Astrocyte of the spinal cord (primary cell): ENCODE measurements at places on chromosomes 12 and 14.
A peak's percentile ranks its signal among the peaks of the same experiment; 100 is the strongest.

- DNase-seq = no peak
Measured at GRCh38 chr14:65866448-65866847, 453.9 kb downstream of the FUT8 start.

DNA sequence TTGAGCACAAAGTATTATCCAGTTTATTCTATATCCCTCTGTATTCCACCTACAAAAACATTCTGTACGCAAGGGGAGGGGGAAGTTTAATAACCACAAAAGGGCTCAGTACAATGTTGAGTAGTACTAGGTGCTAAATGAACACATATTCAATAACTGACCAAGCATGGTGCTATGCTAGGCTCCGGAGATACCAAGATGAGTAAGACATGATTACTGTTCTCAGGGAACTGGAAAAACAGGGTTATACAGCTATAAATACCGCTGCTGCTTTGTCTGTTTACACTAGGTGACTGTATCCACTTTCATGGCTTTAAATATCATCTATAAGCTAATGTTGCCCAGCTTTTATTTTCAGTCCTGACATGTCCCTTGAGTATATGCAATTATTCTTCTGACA lies 135.8 kb downstream of the INSM2 start:
- peak; percentile 59 for DNase-seq

GRCh38 chr12:74985293-74985985 lies 224.2 kb downstream of the KCNC2 start:
- no peak for DNase-seq

DNA sequence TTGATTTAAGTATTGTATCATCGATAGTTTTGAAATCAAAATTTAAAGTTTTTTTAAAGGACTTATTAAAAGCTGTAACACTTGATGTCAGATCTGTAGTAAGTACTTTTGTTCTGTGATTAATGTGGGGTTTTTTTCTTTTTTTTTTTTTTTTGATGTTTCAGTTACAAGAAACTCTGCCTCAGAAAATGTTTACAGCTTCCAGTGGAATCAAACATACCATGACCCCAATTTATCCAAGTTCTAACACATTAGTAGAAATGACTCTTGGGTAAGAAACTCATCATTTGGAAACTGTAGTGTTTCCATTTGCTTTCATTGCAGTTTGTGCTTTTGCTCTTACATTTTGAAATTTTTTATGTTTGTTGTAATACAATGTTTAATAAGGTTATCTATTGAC lies 45.6 kb downstream of the TBK1 start:
- no peak for DNase-seq

DNA sequence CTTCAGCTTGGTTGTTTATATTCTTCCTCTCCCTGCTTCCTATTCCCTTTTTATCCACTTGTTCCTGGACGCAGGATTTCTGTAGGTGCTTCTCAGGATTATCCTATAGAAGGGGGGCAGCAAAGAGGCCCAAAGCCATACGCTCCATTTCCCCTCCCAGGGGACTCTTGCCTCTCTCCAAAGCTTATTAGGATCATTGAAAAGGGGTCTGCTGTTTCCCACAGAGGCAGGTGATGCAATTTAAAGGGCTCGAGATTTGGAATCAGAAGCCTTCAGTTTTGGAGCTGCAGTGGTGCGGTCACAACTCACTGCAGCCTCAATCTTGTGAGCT lies 31.5 kb upstream of the SYNDIG1L start:
- DNase-seq = no peak

DNA sequence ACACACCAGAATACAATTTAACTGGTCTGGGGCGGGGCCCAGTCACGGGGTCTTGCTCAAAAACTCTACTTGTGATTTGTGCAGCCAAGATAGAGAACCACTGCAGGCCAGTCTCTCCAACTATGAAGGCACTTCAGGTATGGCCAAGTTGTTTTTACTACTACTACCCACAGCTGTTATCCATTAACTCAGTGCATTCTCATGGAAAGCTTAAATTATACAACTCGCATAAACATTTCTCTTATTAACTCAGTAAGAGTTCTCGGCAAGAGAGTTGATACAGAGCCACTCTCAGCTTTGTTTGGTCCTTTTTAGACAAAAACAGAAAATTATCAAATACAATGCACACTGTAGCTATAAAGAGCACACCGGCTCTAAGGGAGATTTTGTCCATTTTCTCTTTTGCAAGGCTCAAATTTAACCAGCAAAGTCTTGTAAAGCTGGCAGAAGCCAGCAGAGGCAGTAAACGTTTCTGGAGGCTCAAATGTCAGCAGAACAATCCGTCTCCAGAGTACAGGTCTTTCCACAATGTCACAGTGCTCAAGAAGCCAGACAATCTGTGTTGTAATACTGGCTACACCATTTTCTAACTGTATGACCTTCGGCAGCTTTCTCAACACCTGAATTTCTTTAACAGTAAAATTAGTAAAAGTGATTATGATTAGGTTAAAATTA lies 85.9 kb downstream of the PTGER2 start:
- DNase-seq = peak; percentile 54

DNA sequence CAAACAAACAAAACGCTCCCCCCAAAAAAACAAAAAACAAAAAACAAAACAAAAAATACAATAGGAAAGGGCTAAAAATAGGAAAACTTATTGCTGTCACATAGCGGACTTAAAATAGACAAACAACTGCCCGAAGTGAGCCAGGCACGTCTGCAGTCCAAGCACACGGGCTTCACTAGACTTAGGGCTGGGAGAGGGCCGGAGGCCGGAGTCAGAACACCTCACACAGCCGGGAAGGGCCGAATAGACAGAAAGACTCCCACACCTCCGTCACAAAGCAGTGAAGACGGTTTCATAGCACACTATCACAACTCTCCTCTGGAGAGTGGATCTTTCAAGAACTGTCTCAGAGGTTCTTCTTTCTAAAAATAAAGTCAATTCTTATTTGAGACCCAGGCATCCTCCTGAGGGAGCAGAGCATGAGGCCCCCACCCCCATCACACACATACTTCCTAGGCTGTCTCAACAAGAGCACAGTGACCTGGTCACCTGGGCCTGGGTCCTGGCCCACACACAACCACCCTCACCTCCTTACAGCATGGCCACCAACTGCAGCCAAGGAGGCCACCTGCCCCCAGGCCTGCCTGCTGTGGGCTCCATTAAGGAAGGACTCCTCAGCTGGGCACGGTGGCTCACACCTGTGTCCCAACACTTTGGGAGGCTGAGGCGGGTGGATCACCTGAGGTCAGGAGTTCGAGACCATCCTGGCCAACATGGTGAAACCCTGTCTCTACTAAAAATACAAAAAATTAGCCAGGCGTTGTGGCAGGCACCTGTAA lies 6.7 kb downstream of the BAG5 start:
- DNase-seq = no peak

DNA sequence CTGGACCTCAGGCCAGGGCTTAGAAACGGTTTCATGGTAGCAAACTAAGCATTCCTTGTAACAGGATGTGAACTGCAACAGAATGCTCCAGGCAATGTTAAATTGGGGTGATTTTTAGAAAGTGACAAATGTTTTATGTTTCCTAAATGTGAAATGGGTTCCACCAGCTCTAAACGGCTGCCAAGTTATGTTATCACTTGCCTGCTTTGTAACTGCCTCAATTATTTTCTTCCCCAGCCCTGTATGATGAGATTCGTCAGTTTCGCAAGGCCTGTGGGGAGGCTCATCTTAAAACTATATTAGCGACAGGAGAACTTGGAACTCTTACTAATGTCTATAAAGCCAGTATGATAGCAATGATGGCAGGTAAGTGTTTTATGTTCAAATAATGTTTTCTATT lies 70.9 kb downstream of the DERA start:
- DNase-seq = no peak

DNA sequence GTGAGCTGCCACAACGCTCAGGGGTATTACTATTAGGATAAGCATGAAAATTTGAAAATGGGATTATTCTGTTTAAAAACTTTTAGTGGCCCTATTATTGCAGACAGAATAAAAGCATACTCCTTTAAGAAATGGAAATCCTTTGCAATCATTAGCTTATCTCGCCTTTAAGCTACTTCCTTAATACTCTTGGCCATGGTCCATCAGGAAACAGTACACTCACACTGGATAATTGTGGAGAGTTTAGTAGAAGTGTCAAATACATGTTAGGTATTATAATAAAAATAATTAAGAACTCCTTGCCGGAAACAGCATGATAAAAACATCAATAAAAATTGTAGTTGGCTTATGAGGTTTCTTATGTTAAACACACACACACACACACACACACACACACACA lies 100.4 kb upstream of the PPFIA2 start:
- DNase-seq = no peak

DNA sequence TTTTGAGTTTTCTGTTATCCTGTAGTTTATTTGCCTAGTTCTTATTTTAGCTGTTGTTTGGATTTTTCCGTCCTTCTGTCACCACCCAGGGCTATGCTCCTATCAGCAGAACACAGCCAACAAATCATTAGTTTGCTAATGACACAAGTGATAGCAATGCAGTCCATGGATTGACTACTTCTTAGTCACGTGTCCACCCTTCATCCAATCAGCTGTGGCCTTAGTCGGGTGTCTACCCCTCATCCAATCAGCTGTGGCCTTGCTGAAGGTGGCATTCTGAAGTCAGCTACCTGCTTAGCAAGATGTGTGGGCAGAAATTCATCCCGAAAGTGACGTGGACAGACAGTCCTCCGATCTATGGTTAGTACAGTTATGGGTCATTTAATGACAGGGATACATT lies 182.3 kb downstream of the GALC start:
- DNase-seq = no peak

GRCh38 chr12:47141459-47141858 lies 61.7 kb upstream of the AMIGO2 start:
- DNase-seq = no peak

DNA sequence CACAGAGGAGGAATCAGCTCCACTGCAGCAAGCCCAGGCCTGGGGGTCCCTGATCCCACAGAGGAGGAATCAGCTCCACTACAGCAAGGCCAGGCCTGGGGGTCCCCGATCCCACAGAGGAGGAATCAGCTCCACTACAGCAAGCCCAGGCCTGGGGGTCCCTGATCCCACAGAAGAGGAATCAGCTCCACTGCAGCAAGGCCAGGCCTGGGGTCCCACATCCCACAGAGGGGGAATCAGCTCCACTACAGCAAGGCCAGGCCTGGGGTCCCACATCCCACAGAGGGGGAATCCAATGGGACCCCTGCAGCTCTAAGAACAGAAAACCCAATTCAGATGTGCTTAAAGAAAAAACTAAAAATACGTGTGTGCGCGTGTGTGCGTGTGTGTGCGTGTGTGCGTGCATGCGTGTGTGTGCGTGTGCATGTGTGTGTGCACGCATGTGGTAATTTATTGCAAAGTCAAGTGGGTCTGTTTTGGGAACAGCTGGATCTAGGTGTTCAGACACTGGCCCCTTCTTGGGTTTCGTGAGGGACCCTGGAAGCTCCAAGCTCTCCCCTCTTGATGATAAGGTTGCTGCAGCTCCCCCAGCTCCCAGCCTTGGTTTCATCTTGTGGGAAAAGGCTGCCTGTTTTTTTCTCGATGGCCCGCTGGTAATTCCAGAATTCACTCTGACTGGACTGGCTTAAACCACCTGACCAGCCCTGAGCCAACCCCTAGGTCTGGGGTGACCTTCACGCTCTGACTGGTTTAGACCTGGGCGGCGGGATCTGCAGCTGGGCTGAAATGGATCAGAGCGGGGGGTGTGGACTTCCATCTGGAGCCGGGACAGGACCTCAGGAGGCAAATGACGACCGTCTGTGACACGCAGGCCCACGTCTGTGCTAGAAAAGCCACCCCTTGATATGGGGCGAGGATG lies 47.1 kb downstream of the GALNT9 start:
- DNase-seq = no peak

DNA sequence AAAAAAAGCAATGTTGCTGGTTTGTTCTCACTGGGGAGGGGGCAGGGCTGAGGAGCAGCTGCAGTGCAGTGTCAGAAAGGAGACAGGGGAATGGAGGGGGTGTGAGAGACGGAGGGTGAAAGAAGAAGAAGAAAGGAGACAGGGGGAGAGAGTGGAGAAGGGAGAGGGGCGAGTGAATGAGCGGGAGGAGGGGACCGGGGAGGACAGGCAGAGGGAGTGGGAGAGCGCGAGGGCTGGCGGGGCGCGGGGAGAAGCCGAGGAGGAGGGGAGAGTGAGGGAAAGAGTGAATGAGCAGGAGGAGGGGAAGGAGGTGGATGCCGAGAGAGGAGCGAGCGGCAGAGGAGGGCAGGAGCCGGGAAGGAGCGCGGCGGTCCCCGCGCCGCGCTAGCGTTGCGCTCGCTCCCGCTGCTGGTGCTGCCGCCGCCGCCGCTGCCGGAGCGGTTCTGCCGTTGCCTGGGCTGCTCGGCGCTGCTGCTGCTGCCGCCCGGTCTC lies at the start of gene NOVA1:
Gene NOVA1, minus strand, starts transcription at position 445 of the 492 bp plus-strand sequence. CDS start 597 bp downstream, outside the sequence.
- no peak for DNase-seq

GRCh38 chr14:91302391-91302790 lies 57.9 kb upstream of the GPR68 start:
- no peak for DNase-seq

- DNase-seq = no peak
Measured at GRCh38 chr14:65177551-65177950, 75.2 kb upstream of the MAX start.

DNA sequence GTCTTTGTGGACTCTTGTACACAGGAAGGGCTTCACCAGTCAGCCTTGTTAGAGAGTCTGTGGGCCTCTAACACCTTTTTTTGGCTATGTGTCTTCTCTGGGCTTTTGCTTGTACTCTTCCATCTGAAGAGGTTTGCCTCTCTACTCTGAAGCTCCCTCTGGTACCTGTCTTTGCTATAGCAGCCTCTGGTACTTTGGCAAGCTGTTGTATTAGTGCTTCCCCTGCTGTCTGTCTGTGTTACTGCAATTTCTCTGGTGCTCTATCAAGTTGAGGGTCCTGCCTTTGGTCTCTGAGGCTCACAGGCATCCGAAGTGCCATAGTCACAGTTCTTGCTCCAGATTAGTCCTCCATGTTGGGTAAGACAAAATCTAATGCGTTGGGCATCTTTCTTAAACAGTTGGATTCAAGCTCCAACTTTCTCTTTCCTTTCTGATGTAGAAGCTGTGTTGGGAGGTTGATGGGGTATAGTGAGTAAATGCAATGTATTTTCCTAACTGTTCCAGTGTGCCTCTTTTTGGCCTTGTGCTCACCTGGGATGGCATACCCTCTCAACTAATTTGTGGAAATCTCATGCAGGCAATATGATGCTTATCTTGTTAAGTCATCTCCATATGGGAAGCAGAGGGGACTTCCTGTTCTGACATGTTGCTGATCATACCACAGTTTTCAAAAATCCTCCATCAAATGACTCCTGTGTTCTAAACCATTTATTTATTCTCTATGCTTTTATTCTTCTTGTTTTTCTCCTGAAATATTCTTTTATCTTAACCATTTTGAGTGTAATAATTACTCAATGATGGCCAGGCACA lies 88.8 kb downstream of the ATF7IP start:
- peak; percentile 22 for DNase-seq

GRCh38 chr12:104054681-104055346 lies 4.8 kb upstream of the GLT8D2 start:
- no peak for DNase-seq

DNA sequence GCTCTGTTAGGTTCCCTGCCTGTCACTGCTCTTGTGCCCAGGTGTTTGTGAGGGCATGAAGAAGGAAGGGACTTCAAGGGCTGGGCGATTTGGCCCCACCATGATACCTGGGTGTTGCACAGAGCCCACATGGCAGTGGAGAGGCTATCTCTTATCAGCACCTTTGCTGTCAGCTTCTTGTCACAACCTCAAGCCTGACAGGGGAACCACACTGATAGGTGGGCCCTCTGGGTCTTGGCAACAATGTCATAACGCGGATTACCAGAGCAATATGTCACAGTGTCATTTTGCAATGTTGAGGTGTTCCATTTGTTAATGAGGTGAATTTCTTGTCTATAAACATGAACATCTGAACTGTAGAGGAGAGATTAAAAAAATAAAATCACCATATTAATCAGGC lies 22.9 kb upstream of the CACNA1C start:
- DNase-seq = no peak

GRCh38 chr12:120741476-120742421 lies 16.1 kb downstream of the ACADS start:
- no peak for DNase-seq
